Activated CD8-positive, alpha-beta memory T cell treated with anti-CD3 and anti-CD28 coated beads for 1 hour (primary cell): ENCODE measurements at places on chromosomes 2 and 18.

DNA sequence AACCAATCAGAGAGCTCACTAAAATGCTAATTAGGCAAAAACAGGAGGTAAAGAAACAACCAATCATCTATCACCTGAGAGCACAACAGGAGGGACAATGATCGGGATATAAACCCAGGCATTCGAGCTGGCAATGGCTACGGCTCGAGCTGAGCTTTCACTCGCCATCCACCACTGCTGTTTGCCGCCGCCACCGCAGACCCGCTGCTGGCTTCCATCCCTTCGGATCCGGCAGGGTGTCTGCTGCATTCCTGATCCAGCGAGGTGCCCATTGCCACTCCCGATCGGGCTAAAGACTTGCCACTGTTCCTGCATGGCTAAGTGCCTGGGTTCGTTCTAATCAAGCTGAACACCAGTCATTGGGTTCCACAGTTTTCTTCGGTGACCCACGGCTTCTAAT is 236.7 kb upstream of the DLGAP1 start:
- no peak for DNase-seq

DNA sequence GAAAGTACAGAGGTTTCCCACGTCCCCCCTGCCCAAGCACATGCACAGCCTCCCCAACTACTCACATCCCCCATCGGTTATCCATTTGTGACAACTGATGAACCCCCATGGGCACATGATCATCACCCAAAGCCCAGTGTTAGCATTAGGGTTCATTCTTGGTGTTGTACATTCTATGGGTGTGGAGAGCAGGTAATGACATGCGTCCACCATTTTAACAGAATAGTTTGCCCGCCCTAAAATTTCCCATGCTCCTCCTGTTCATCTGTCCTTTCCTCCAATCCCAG is 74.3 kb downstream of the LONRF2 start:
- DNase-seq = no peak

GRCh38 chr2:7943446-7943845 is 738.4 kb upstream of the ID2 start:
- DNase-seq = no peak

- no peak for DNase-seq
Measured at GRCh38 chr2:37460896-37461229, 116.4 kb downstream of the QPCT start.

- no peak for DNase-seq
Measured at GRCh38 chr2:107259408-107260195, 373.6 kb upstream of the ST6GAL2 start.

GRCh38 chr2:25105336-25106085 is 62.9 kb downstream of the POMC start:
- no peak for DNase-seq

DNA sequence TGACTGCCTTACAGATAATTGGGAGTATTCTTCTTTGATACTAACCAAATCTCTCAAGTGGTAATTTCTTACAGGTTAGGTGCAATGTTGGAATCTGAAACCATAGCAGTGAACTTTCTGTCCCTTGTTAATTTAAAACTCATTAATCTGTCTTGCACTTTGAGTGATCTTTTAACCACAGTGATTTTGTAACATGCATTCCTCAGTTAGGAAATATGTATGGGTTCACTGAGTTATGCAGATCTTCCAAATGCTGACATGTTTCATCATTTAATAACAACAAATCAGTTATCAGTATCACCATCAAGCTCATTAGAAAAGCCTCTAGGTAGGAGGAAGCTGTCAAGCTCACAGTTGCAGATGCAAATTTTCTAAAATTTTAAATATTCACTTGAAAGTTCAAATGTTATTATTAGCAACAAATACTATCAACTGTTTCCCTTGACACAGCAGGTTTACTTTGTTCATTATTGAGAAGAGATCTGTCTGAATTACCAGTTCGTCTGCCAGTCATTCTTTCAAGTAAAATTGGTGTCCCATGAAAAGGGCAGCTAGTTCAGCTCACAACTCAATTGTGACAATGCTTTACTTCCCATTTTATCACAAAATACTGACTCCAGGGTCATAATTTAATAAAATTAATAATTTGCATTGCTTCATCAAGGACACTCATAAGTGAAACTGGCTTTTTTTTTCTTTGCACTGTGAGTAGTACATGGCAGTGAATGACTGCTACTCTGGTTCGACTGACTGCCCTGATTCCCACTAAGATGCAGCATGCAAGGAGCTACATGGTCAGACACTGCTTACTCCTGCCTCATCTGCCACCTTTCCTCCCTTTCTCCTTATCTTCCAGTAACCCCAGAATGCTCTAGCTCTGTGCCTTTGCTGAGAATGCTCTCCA is 31.6 kb downstream of the SUCLG1 start:
- DNase-seq = no peak

GRCh38 chr2:53183581-53183980 is 584.0 kb upstream of the CHAC2 start:
- no peak for DNase-seq
